ENCODE measurements at places on chromosomes 16 and 17. TPM values are rescaled to one million over a fixed set of nuclear protein-coding genes. Genes with fewer than 3 reads are reported as not detected.

Gene XYLT1
- total RNA-seq, result 0.76 TPM

Gene C16orf82
- total RNA-seq, result not detected

Gene ELOB
- total RNA-seq, result 488 TPM

Gene GPR142
- total RNA-seq, result not detected

Gene RDM1
- 3.4 TPM for total RNA-seq

Measured in A549 treated with CORT108297 at 1 μM for 4 hours (cell line).